AG09309 (cell line): ENCODE measurements at places on chromosomes 3 and 15.

DNA sequence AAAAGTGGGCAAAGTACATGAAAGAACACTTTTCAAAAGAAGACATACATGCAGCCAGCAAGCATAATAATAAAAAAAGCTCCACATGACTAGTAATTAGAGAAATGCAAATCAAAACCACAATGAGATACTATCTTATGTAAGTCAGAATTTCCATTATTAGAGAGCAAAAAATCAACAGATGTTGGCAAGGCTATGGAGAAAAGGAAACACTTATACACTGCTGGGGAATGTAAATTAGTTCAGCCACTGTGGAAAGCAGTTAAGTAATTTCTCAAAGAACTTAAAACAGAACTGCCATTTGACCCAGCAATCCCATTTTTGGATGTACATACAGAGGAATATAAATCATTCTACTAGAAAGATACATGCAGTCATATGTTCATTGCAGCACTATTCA lies 360.7 kb downstream of the NSUN3 start:
- DNase-seq = no peak

GRCh38 chr3:188266562-188267274 lies 112.8 kb downstream of the LPP start:
- DNase-seq = no peak

GRCh38 chr3:185796431-185797107 lies 28.3 kb downstream of the IGF2BP2 start:
- DNase-seq = no peak

DNA sequence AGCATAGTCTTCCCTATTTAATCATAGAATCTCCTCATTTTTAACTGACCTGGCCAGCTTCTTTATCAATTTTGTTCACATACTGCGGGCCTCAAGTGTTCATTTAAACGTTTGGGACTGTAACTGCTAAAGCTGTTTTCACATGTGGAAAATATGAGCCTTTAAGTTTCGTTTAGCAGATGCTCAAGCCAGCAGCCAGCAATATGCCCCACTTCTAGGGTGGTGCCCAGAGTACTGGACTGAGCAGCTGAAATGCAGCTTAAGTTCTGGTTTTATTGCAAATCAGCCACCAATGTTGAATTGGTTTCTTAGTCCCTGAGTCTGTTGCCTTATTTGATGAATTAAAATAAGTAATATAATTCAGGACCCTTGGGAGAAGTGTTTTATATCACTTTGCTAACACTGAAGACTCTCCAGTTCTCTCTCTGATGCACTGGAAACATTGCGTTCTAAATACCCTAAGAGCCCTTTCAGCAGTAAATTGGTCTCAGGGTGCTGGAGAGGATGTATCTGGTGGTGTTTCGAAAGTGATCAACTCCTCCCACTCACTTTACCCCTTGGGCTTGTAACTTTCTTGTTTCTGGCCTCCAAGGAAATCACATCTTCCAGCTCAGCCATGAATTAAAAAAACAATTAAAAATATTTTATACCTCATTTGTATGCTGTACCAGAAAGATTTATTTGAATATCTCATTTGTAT lies 61.7 kb downstream of the B3GALNT1 start:
- no peak for DNase-seq

DNA sequence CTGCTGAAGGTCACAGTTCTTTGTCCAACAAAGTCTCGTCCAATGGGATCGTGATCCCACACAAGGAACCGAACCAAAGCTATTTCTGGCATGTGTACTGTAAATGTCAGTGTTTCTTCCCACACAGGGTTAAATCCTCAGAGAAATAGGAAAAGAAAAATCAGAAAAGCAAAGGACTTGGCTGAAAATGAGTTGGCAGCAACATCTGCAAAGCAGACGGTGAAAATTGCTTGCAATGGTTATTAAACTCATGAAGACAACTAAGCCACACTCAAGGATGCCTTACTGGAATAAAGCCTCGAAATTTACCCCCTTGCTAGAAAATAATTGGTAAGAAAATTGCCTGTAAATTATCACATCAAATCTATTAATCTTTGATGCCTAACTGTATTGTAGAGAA lies 195.2 kb upstream of the STRIT1 start:
- DNase-seq = no peak
